ENCODE measurements at places on chromosomes 13 and 19.

- no peak for DNase-seq
These were observed 21.2 kb downstream of the ZNF787 start for GRCh38 chr19:56099638-56100539.

DNA sequence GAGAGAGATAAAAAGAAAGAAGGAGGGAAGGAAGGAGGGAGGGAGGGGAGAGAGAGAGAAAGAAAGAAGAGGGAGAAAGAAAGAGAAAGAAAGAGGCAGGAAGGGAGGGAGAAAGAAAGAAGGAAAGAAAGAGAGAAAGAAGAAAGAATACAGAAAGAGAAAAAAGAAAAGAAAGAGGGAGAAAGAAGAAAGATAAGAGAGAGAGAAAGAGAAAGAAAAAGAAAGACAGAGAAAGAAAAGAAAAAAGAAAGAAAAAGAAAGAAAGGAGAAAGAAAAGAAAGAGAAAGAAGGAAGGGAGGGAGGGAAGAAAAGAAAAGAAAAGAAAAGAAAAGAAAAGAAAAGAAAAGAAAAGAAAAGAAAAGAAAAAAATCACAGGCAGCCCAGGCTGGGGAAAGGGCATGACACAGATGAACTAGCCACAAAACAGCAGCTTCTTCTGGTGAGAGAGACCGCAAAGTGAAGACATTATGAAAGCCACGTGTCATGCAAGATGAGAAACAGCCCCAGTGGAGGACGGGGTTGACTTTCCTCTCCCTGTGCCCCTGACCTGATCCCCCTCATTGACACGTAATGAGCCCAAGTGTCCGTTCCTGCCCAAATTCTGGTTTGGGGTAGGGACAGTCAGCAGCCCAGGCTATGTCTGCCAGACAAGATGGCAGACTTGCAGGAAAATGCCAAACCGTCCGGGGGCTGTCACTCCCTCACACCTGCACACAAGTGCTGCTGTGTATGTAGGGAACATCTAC is 102.1 kb downstream of the INSR start:
- peak; percentile 45 for DNase-seq

DNA sequence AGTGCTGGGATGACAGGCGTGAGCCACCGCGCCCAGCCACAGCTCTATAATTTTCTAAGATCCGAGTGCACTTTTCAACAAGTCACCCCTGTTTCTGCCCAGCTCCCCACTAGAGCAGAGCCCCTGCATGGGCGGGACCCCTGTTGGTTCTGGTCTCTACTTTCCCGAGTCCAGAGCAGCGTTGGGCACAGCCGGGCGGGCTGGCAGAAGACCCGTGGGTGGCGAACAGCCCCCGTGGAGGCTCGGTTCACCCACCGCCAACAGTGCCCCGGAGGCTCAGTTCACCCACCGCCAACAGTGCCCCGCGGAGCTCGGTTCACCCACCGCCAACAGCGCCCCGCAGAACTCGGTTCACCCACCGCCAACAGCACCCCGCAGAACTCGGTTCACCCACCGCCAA is 40.8 kb downstream of the ADPRHL1 start:
- no peak for DNase-seq

DNA sequence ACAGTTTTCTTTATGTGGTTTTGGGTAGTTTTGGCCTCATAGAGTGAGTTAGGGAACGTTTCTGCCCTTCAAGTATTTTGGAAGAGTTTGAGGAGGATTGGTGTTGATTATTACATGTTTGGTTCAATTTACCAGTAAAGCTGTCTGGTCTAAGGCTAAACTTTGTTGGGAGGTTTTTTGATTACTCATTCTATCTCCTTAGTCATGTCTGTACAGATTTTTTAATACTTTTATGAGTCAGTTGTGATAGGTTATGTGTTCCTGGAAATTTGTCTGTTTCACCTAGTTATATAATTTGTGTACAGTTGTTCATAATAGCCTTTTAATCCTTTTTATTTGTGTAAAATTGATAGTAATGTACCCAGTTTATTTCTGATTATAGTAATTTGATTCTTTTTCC is 20.4 kb downstream of the RNF17 start:
- DNase-seq: no peak

GRCh38 chr13:109665240-109665639 is 121.1 kb downstream of the IRS2 start:
- no peak for DNase-seq

DNA sequence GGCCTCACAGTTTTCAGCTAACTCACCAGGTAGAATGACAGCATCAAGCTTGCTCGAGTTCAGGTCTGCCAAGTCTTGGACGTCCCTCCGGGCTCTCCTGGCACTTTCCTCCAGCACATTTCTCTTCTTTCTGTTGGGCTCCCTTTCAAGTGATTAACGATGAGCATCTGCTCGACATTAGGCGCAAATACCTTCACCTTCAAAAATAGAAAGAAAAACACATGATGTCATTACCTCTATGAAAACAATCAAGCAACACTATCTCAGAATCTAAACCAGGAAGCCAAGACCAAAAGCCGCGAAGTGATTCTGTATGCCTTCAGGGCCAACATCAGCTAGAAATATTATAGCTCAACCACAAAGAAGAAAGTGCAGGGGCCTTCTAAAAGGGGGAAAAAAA is 15.4 kb upstream of the CLN5 start:
- peak; percentile 13 for DNase-seq

- no peak for DNase-seq
These were observed 814 bp downstream of the ZNF480 start for GRCh38 chr19:52297601-52298364.

All from fibroblast of skin of scalp (primary cell).